B cell (primary cell): ENCODE measurements at places on chromosomes 1 and 21.
A peak's percentile ranks its signal among the peaks of the same experiment; 100 is the strongest.

DNA sequence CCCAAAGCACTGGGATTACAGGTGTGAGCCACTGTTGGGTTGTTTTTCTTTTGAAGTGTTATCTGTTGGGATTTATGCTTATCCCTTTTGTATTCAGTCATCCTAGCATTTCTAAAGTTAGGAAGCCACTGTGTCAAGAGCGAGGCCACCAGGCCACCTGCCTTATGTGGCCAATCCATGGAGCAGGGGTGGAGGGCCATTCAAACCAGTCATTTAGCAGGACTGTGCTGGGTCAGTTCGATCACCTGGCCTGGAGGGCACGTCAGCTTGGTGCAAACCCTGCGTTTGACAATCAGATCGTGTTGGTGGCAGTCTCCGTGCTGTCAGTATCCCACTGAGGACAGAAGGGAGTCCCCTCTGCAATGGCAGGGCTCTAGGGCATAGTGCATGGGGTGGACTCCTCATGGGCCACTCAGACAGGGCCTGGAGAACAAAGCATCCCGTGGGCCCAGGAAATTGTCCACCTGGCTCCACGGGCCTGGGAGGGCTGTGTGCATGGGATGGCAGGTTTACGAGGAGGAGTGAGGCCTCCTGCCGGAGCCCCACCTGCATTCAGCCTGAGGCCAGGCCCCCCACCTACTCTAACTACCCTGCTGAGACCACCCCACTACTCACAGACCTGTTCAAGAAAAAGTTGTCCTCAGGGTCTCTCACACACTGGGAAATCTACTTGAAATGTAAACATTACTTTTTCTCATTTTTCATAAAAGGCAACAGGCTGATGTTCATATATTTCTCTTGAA is 242.3 kb downstream of the SDCCAG8 start:
- no peak overlapping the region for H3K4me3 ChIP-seq
- H3K4me1 ChIP-seq, result peaks cover 12% of the 10 kb centered on the region
- no peaks in the 10 kb centered on the region for H3K27me3 ChIP-seq
- H3K36me3 ChIP-seq, result peaks cover 4% of the 10 kb centered on the region
- no peak overlapping the region for H3K27ac ChIP-seq

DNA sequence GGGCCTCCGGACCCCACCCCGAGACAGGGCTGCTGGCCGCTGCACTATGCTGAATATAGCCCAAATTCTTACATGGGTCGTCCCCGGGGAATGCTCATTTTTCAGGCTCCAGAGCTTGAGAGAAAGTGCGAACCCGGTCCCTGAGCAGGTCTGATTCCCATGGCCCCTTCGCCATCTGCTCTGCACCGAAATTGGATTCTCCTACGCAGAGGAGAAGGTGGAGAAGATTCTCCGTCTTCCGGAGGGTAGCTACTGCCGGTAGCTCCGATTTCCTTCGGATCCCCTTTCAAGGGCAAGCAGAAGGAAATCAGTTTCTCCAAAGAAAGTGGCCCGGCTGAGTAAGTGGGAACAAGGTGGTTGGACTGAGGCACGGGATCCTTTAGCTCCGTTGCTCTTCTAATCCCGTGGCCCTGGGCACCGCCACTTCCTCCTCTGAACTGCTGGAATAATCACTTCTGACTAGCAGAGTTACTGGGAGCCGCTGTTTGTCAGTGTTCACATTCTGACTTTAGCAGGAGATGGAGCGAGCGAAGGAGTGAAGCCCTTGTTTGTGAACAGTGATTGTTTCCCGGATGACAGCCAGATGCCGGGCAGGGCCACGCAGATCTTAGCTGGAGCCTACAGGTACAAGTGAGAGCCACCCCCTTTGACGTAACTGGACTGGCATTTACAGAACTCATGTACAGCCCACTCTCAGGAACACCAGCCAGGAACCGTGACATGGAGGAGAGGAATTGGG is 1.1 kb upstream of the ZNF496 start:
- no peaks in the 10 kb centered on the region for H3K36me3 ChIP-seq
- H3K27me3 ChIP-seq, result no peaks in the 10 kb centered on the region
- DNase-seq, result peak; percentile 16
- peaks cover 17% of the 10 kb centered on the region for H3K4me1 ChIP-seq

DNA sequence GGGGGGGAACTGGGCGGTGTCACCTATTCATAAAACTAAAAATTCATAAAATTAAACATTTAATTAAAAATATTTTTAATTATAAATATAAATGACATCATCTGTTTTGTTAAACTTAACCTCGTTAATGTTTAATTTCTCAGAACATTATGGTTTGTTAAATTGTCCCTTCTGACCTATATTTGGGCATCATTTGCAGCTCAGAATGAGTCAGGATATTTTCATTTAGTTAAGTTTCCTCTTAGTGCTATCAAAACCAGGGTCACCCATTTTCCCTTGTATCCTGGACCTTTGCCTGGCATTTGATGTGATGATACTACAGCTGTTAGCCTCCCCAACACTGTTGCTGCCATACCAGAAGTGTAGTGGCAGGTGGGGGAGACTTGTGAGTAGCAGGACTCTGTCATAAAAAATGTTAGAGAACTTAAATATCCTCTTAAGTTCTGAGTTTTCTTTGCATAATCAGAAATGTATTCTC is 30.3 kb downstream of the TSNAX start:
- no peak overlapping the region for H3K4me3 ChIP-seq
- no peak for DNase-seq
- peaks cover 4% of the 10 kb centered on the region for H3K36me3 ChIP-seq
- no peaks in the 10 kb centered on the region for H3K27me3 ChIP-seq
- no peak overlapping the region for H3K27ac ChIP-seq

DNA sequence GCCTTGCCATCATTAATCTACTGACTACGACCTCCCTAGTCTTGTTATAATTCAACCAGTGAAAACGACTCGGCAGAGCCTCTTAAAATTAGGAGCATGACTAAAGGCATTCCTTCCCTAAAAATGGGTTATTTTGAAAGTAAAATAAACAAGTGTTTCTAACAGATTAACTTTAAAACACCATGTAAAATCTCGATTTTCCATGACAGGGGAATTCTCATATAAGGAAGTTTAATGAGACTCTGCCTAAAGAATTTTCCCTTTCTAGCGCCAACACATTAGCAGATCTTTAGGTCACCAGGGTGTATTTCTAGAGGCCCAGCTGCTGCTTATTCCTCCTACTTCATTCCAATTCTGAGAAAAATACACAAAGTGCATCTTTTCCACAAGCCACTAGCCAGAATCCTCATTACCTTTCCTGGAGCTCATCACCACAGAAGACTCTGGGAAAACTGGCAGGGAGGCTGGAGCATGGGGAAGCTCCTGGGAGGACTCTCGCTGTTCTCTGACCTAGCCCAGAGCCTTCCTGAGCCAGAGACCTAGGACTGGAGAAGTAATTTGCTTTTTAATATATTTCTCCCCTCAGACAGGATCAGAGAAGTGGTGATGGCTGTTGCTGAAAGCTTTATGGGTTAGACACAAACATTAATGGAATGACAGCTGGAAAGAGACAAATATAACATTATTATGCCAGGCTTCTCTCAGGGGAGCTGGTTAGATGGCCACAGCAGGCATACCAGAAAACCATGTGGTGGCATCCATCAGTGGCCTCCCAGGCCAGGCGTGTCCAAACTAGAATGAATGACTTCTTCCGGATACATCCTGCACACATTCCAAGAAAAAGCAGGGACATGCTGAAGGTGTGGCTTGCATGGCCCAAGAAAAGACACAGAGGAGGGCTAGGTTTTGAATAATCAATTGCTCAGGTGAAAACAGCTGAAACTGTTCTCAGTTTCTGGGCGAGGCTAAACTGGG is 63.6 kb upstream of the CTTNBP2NL start:
- no peak overlapping the region for H3K27ac ChIP-seq
- DNase-seq, result no peak
- peaks cover 3% of the 10 kb centered on the region for H3K4me1 ChIP-seq
- no peaks in the 10 kb centered on the region for H3K27me3 ChIP-seq
- H3K36me3 ChIP-seq, result no peaks in the 10 kb centered on the region

DNA sequence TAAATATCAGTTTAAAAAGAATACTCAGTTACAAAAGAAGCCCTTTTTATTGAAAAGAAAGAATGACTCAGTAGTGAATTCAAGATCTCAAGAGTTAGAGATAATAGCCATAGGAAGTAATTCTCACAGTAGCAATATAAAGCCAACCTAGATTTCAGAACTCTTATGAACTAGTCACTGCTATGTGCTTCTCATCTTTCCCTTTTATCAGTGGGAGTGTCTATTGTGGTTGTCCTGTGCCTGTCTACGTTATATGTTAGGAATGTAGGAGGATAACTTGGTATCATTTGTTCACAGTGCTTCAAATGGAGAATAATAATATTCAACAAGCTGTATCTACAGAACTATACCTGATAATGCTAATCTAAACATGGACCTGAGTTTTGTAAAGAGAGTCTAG is 73.1 kb upstream of the RGS21 start:
- no peaks in the 10 kb centered on the region for H3K27me3 ChIP-seq
- no peak overlapping the region for H3K4me3 ChIP-seq
- H3K4me1 ChIP-seq, result no peaks in the 10 kb centered on the region
- DNase-seq, result no peak
- H3K36me3 ChIP-seq, result no peaks in the 10 kb centered on the region

- no peak overlapping the region for H3K27ac ChIP-seq
- no peak overlapping the region for H3K4me3 ChIP-seq
- no peaks in the 10 kb centered on the region for H3K36me3 ChIP-seq
- no peak for DNase-seq
- H3K4me1 ChIP-seq, result no peaks in the 10 kb centered on the region
- no peaks in the 10 kb centered on the region for H3K27me3 ChIP-seq
Measured at GRCh38 chr1:170510163-170510562, 21.8 kb upstream of the GORAB start.

DNA sequence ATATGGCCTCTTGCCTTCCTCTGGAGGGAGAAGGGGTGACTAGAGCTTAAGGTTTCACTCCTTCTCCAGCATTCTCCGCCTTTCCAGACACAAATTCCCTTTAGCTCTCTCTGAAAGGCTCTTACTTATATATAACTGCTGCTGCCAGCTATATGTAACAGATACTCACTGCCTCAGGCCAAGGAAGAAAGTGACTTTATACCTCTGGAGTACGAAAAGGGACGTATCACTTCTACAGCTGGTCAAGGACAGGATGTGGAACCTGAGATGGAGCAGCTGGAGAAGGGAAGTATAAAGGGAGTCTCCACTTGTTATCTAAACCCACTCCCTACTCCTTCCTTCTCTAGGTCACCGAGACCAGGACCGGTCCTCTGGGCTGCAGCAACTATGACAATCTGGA is 102.4 kb downstream of the BRINP2 start:
- H3K36me3 ChIP-seq, result no peaks in the 10 kb centered on the region
- H3K4me3 ChIP-seq, result no peak overlapping the region
- no peaks in the 10 kb centered on the region for H3K4me1 ChIP-seq
- no peak overlapping the region for H3K27ac ChIP-seq

- H3K27ac ChIP-seq, result no peak overlapping the region
- no peak for DNase-seq
- no peaks in the 10 kb centered on the region for H3K4me1 ChIP-seq
- H3K36me3 ChIP-seq, result no peaks in the 10 kb centered on the region
Measured at GRCh38 chr1:211114446-211114845, 19.5 kb downstream of the KCNH1 start.

DNA sequence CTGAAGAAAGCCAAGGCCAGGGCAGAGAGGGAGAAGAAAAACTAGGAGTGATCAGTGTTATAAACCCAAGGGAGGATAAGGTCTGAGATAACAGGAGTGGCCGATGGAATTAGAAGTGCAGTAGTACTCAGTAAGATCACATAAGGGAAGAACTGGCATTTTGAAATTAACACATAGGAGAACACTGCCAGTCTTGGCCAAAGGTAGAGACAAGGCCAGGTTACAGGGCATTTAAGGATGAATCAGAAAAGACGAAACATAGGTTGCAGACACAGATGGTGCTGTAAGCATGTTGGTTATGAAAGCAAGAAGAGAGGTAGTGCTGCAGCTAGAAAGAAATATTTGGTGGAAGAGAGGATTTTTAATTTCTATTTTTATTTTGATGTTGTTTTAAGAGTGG is 278.9 kb upstream of the SNX7 start:
- no peak overlapping the region for H3K27ac ChIP-seq
- no peak overlapping the region for H3K4me3 ChIP-seq
- H3K36me3 ChIP-seq, result no peaks in the 10 kb centered on the region

DNA sequence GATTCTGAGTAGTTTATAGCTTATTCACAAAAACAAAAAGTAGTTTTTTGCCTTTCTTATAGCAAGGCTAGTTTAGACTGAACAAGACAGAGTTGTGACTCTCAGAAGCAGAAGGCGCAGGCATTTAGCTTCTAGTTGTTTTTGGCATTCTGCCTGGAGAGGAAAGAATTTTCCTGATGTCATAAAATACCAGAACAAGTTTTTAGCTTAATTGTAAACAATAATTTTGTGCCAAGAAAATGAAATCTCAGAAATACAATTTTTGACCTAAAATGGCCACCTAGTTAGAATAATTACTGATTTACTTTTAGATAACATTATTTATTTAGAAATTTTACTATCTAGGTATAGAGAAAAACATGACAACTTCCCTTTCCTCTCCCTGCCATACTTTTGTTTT is 1.0 kb downstream of the DNAJB4 start:
- H3K36me3 ChIP-seq, result no peaks in the 10 kb centered on the region
- peaks cover 20% of the 10 kb centered on the region for H3K4me1 ChIP-seq
- peak; percentile 13 for DNase-seq
- peak overlapping the region; percentile 60 for H3K4me3 ChIP-seq

DNA sequence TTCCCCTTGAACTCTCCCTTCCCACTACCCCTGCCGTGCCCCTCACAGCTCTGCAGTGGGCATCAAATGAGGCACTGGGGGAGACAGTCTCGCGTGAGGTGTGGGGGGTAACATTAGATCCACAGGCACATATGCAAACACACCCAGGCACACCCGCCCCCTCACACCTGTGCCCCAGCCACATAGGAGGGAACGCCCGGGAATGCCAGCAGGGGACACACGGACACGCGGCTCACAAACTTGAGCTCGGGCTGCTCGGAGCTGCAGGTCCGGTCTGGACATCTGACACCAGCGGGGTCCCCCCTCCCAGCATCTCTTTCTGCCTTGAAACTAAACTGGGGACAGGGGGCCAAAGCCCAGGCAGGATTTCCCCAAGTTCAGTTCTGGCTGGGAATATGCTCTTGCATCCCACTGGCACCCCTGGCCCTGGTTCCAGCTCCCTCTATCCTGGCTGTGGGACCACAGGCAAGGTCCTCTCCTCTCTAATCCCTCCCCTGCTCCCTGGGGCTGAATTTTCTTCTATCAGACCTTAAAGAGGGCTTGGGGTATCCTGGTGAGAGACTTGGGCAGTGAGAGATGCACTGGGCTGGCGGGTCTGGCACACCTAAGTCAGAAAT is 30.6 kb downstream of the CDCP2 start:
- H3K4me1 ChIP-seq, result no peaks in the 10 kb centered on the region
- no peaks in the 10 kb centered on the region for H3K36me3 ChIP-seq
- no peak overlapping the region for H3K27ac ChIP-seq
- no peak overlapping the region for H3K4me3 ChIP-seq
- H3K27me3 ChIP-seq, result no peaks in the 10 kb centered on the region

DNA sequence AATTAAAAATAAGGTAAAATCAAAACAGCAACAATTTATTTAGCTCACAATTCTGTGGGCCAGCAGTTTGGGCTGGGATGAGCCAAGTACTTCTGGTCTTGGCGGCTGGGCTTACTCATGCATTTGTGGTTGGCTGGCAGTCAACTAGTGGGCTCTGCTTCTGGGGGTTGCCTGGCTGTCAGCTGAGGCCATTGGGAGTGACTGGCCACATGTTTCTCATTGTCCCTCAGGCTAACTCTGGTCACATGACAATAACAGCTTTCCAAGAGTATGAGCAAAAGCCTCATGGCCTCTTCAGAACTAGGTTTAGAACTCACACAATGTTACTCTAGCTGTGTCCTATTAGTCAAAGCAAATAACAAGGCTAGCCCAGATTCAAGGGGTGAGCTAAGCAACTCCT is 15.6 kb upstream of the CHIA start:
- no peak overlapping the region for H3K4me3 ChIP-seq
- H3K36me3 ChIP-seq, result no peaks in the 10 kb centered on the region
- DNase-seq, result no peak
- H3K27me3 ChIP-seq, result peaks cover 27% of the 10 kb centered on the region
- H3K27ac ChIP-seq, result no peak overlapping the region
